Activated T-helper 1 cell treated with anti-CD3 and anti-CD28 coated beads, Interleukin-12 subunit alpha, Interleukin-12 subunit beta, Interleukin-2, Interleukin-4 antibody, amounts not matched to agents 30 ng/mL and 10 ng/mL and 1 ng/mL, durations not matched to agents 14 hours and 24 hours and 36 hours (primary cell): ENCODE measurements at places on chromosomes 1 and 21. TPM values are rescaled to one million over a fixed set of nuclear protein-coding genes. Genes with fewer than 3 reads are reported as not detected.

DNA sequence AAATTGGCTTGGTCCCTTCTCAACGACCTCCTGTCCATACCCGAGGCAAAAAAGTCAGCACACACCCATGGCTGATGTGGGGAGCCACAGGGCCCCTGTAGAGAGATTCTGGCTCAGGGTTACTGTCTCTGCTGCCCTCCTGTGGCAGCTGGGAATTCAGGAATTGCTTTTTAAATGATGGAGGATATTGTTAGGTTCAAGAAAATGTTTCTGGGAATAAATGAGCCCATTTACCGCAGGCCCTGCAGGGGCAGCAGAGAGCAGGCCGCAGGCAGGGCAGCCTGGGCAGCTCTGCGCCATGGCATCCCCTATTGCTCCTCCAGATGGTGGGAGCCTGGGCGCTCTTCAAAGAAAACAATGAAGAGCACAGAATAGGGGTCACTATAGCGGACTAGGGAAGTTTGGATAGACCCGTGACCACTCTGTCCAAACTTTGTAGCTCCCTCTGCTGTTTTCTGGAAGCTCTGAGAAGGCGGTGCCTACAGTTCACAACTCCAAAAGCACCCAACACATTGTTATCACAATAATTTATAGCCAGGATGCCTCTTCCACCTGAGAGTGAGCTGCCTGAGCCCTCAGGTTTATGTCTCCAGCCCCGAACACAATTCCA lies 201.1 kb downstream of the BACH1 start:
- H3K36me3 ChIP-seq, result no peaks in the 10 kb centered on the region
- no peaks in the 10 kb centered on the region for H3K4me1 ChIP-seq
- H3K27me3 ChIP-seq, result no peaks in the 10 kb centered on the region
- DNase-seq, result no peak
- no peak overlapping the region for H3K4me3 ChIP-seq

DNA sequence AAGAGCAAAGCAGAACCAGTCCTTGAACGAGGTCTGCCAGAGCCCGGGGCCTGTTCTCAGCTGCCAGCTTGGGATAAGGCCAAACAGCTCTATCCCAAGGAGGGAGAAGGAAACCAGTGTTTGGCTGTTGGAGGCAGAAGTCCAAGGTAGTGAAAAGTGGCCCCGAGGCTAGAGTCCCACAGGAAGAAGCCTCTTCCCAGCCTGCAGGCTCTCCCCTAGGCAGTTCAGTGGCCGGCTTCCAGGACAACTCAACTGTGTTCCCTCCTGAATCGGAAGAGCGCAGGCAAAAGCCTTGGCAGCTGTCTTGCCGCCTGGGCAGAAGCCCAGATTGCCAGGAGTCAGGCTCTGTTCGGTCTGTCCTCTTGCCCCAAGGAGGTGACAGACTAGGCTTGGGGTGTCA lies 19.3 kb downstream of the QSOX1 start:
- no peaks in the 10 kb centered on the region for H3K4me1 ChIP-seq
- no peak overlapping the region for H3K4me3 ChIP-seq
- DNase-seq, result no peak

DNA sequence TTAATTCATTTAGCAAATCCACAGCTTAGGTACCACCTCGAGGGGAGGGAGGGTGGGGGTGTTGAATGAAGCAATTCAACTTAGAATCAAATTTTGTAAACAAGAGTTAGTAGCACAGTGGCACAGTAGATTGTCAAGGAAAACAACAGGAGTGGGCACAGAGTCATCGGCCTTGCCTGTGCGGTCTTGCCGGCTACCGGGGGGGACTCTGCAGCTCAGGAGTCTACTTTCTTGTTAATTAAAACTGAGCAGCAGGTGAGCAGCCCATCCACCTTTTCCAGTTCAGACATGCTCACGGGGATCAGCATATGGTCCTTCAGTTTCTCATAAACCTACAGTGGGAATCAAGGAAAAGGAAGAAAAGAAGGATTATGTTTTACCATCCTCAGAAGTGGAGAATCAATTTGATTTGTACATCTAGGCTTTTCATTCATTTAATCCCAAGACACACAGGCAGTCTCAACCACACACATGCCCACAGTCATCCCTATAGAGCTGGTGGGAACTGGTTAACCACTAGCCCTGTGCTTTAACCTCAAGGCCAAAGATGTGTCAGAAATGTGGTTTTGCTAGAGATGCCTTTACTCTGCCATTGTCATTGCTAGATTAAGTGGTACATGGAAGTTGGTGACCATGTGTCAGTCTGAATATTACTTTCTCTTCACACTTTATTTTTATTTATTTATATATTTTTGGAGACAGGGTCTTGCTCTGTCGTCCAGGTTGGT lies 45.0 kb upstream of the BCL10 start:
- no peak for DNase-seq
- no peak overlapping the region for H3K27ac ChIP-seq
- peaks cover 51% of the 10 kb centered on the region for H3K27me3 ChIP-seq
- H3K36me3 ChIP-seq, result no peaks in the 10 kb centered on the region
- peaks cover 10% of the 10 kb centered on the region for H3K4me1 ChIP-seq
- H3K4me3 ChIP-seq, result no peak overlapping the region

DNA sequence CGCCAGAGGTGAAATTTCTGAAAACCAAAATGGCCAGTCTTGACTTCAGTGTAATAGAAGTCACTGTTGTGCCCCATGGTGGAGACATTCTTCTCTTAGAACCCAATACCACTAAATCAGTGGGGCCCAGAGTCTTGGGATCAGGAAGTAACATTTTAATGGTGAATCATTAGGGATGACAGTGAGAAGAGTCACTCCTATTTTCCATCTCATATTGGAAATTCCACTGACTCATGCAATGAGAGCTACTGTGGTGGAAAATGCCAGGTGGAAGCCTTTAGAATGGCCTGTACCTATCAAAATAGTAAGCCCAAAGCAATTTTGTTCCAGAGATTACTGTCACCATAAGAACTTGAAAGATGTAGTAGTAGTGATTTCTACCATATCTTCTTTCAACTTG lies 20.6 kb upstream of the PPM1J start:
- no peak overlapping the region for H3K4me3 ChIP-seq
- H3K27ac ChIP-seq, result no peak overlapping the region
- H3K36me3 ChIP-seq, result peaks cover 2% of the 10 kb centered on the region
- peaks cover 18% of the 10 kb centered on the region for H3K27me3 ChIP-seq
- no peak for DNase-seq

DNA sequence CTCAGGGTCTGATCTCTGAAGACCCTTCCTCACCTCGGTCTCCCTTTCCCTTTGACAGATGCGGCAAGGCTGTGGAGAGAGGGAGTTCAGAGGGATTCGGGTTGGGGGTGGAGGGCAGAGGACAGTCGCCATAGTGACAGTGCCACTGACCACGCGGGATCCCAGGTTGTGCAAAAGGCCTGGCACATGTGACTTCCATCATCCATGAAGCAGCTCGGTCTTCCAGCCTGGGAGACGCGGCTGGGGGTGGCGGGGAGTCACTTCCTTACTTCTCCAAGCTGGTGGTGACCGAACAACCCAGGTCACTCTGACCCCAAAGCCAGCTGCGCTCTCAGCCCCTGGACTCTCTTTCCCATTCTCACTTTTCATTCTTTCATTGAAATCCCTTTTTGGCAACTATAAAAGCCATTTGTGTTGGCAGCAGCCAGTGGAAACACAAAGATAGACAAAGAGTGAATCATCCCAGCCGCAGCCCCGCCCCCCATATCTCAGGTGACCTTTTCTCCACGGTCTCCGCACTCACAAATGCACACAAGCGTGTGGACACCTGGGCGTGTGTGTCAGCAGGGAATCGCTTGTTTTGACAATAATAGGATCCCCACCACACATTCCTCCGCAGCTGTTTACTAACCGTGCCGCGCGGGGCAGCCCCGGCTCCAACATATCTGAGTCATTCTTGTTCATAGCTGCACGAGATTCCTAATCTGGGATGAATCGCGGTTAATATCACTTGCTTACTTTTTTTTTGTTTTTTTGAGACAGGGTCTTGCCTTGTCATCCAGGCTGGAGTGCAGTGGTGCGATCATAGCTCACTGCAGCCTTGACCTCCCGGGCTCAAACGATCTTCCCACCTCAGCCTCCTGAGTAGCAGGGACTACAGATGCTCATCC lies 68.3 kb downstream of the DHRS3 start:
- H3K4me1 ChIP-seq, result no peaks in the 10 kb centered on the region
- H3K27me3 ChIP-seq, result peaks cover 2% of the 10 kb centered on the region
- no peak overlapping the region for H3K4me3 ChIP-seq
- peak overlapping the region; percentile 68 for H3K27ac ChIP-seq

GRCh38 chr1:7425771-7426170 lies 345.3 kb upstream of the VAMP3 start:
- no peak for DNase-seq
- H3K27me3 ChIP-seq, result no peaks in the 10 kb centered on the region
- no peaks in the 10 kb centered on the region for H3K36me3 ChIP-seq
- H3K27ac ChIP-seq, result no peak overlapping the region
- no peak overlapping the region for H3K4me3 ChIP-seq

DNA sequence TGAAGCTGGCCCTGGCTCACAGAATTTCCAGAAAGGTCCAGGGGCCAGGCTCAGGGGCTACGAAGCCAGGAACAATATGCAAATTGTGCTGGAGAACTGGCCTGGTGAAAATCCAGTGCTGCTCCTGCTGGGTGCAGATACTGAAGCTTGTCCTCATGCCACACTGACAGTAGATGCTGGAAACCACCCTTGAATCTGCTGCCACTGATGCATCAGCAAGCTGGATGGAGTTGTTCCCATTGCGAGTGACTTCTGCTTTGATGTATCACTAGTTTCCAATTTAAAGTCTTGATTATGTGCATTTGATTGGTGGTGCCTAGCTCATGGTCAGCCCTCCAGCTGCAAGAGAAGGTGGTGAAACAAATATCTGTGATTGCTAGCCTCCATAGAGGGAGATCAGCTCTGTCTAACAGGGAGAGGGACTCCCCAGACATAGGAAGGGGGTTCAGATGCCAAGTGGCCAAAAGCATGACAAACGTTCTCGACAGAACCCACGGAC lies 11.0 kb upstream of the KIAA0040 start:
- peaks cover 23% of the 10 kb centered on the region for H3K4me1 ChIP-seq
- H3K27me3 ChIP-seq, result peaks cover 11% of the 10 kb centered on the region
- H3K36me3 ChIP-seq, result peaks cover 5% of the 10 kb centered on the region
- H3K4me3 ChIP-seq, result no peak overlapping the region

The MIXL1 gene
- not detected in 2 replicates for total RNA-seq

DNA sequence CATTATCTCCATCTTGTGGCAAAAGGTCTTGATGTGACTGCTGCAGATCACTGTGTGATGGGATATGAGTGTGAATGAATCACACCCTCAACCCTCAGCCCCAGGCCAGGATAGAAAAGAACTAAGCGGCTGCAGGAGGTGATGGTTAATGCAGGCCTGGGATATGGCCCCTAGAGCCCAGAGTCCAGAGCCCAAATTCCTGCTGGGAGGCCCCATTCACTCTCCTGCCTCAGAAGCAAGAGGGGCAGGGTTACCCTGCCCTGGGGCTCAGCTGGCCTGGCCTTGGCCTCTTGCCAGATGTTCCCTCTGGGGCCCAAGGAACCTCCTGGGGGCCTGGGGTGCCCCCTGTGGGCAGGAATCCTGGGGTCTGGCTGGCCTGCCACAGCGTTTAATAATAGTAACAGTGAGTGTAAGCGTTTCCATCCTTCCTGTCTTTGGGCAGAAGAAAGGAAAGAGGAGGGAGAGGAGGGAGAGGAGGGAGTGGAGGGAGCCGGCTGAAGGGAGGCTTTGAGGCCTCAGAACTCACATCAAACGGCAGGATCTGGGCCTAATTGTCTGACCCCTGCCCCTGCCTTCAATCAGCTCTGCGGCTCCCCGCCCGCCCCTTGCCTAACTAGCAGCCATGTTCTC lies 26.2 kb downstream of the DMAP1 start:
- H3K27me3 ChIP-seq, result no peaks in the 10 kb centered on the region
- no peak overlapping the region for H3K4me3 ChIP-seq
- no peak overlapping the region for H3K27ac ChIP-seq
- peaks cover 7% of the 10 kb centered on the region for H3K4me1 ChIP-seq
- no peaks in the 10 kb centered on the region for H3K36me3 ChIP-seq
